ENCODE measurements at places on chromosomes 7 and 10. TPM values are rescaled to one million over a fixed set of nuclear protein-coding genes. Genes with fewer than 3 reads are reported as not detected.

Gene RNF133
- total RNA-seq = 2.4 TPM

Gene ENO4
- total RNA-seq = 0.73 TPM

Gene ECHDC3
- total RNA-seq = 13.3 TPM

Gene OLAH
- total RNA-seq = not detected

Gene MACC1
- total RNA-seq = 35.2 TPM

Gene MPP7
- 35.8 TPM for total RNA-seq

Gene ZNF775
- 3.6 TPM for total RNA-seq

Gene HERC4
- total RNA-seq = 79.5 TPM

Gene MALRD1
- total RNA-seq = 2.3 TPM

Gene OR2F1
- total RNA-seq = not detected

Gene EPHA1
- 24.9 TPM for total RNA-seq

Gene NPVF
- total RNA-seq = not detected

Gene MYL7
- total RNA-seq = not detected

Gene NODAL
- not detected for total RNA-seq

Gene AZGP1
- total RNA-seq = 6.2 TPM

Gene SEPTIN7
- 189 TPM for total RNA-seq

Gene IDI2
- total RNA-seq = not detected

Gene TMEM176B
- 32.7 TPM for total RNA-seq

Gene CBX3
- 87.0 TPM for total RNA-seq

Gene CDH23
- 79.3 TPM for total RNA-seq

Gene ZNF365
- total RNA-seq = 0.21 TPM

Gene CHN2
- 34.2 TPM for total RNA-seq

Gene SH3PXD2A
- 50.3 TPM for total RNA-seq

Gene TNRC18
- 118 TPM for total RNA-seq

Gene ZNF804B
- total RNA-seq = not detected

Gene DDC
- total RNA-seq = not detected

Gene NRAP
- 0.18 TPM for total RNA-seq

Gene STEAP1B
- 0.73 TPM for total RNA-seq

Gene FOXI2
- 1.1 TPM for total RNA-seq

Gene EPO
- 0.68 TPM for total RNA-seq

Gene OPN1SW
- total RNA-seq = not detected

Gene EXOSC1
- total RNA-seq = 41.2 TPM
